Activated CD4-positive, alpha-beta T cell treated with anti-CD3 and anti-CD28 coated beads, Interleukin-10, Interleukin-2, amounts not matched to agents 100 ng/mL and 50 ng/mL, durations not matched to agents 16 hours and 8 hours (primary cell): ENCODE measurements at places on chromosomes 12 and 14.

DNA sequence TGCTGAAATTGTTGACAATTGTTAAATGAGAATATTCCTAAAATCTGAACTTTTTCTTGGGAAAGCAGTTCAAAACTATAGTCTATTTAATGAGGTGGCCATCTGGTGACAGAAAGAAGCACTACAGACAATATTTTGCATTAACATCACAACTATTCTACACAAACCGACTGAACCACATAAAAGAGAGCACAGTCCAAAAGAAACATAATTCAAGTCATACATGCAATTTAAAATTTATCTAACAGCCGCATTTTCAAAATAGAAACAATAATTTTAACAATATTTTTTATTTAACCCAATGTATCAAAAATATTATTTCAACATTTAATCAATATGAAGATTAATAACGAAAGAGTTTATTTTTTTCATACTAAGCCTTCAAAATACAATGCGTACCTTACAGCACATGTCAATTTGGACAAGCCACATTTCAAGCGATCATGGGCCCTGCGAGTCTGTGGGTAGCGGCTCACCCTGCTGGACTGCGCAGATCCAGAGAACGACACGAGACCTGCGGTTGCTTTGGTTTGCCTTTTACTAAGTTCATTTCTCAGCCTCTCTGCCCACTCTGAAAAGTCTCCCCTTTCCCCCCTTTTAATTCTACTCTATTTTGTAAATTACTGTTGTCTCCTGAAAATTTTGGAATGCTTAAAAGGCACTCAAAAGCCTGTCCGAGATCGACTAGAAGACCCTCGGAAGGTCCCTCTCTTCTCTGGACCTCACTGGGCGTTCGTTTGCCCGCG lies 947 bp upstream of the LRRC9 start:
- peak; percentile 23 for DNase-seq

DNA sequence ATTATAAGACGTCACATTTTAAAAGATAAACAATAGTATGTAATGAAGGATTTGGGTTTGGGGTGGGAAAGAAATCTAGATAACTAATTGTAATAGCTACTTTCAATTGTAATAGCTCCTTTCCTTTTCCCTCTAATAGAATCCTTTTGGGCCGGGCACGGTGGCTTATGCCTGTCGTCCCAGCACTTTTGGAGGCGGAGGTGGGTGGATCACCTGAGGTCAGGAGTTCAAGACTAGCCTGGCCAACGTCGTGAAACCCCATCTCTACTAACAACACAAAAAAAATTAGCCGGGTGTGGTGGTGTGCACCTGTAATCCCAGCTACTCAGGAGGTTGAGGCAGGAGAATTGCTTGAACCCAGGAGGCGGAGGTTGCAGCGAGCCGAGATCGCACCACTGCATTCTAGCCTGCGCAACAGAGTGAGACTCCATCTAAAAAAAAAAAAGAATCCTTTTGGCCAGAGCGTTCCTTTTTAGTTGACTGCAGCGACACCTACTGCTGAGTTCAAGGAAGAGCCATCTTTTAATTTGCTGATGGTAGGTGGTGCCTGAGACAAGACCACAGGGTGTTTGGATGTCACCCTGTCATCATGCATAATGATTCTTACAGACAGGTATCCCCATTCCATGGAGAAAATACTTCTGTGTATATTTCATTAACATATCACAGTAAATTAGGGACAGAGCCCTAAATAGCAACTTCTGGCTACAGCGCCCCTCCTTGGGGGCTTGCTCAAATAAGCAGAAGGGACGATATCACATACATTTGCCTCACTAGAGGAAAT lies 79.5 kb downstream of the ARMH4 start:
- DNase-seq: peak; percentile 60

DNA sequence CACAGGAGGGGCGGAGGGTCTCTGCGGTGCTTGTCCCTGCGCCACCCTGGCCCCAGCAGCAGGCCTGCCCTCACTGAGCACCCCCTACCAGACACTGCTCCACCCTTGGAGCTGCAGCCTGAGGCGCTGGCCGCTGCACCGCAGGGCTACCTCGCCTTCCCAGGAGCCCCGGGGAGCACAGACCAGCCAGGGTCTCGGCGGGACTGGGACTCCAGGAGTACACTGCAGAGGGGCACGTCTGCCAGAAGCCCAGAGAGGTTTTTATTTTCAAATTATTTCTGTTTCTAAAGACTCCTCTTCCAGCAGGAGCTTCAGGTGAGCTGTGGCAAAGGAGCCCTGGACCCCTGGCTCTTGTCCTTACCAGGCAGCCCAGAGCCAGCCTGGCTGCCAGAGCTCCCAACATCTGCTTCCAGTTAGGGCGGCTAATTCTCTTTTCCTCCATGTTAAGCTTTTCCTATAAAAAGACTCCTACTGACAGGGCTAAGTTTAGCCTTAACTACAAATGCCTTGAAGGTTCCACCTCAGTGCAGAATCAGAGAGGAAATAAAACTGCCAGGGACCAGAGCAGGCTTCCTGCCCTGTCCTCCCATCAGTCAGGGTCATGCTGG lies 26.4 kb downstream of the DEGS2 start:
- DNase-seq: no peak

DNA sequence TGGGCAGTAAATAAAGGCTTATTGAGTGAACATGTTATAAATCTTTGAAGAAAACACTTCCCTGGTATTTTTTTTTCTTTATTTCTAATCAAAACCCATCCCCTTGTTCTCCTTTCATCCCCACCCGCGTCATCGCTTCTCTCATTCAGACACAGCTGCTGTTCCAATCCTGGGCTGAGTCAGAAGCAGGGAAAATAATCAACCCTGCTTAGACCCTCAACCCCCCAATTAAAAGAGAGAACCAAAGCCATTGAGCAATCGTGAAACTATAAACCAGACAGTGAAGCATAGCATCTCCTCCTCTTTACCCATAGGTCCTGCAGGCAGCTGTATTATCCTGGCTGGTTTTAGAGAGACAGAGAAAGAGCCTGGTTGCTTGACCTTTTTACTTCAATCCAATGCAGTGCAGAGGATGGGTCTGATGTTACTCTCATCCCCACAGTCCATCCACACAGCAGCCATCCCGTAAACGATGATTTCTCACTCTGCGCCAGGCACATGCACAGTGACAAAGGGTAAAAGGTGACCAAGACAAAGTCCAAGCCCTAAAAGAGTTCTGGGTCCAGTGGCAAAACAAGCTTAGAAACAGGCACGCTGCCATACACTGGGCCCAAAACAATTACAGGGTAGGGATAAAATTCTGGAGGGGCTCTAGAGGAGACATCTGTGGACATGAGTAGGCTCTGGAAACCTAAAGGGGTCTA lies 238.3 kb downstream of the GALC start:
- DNase-seq: no peak

GRCh38 chr12:27875677-27876076 lies 95.6 kb upstream of the MANSC4 start:
- no peak for DNase-seq

DNA sequence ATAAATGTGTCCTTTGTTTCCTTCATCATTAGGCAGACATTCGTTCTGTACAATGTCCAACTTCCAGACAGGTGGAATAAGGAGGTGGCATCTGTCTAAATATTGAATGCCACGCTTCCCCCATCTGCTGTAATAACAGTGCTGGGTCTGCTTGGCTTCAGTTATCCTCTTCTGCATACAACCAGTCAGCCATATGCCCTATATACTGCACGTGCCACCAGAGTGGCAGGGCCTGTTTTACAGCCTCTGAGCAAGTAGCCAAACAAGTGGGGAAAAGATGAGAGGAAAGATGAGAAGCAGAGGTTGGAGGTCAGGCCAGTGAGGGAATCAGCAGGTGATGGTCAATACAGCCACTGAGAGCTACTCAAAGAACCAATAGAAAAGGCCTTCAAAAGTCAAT lies 55.4 kb downstream of the OTX2 start:
- DNase-seq: no peak

DNA sequence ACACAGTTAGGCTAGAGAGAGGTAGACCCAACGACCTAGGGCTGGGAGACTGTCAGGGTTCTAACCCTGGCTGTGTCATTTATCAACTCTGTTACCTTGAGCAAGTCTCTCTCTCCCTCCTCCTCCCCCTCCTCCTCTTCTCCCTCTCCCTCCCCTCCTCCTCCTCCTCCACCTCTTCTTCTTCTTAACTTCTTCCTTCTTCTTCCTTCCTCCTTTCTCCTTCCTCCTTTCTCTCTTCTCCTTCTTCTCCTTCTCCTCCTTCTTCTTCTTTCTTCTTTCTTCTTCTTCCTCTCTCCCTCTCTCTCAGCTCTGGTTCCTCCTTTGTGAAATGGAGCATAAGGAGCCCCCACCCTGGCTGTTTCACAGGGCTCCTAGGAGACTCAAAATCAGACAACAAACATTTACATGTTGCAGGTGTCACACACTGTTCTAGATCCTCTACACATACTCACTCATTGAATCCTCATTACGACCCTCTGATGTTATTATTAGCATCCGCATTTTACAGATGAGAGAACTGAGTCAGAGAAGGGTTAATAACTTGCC lies 2.2 kb upstream of the KCNH3 start:
- no peak for DNase-seq

GRCh38 chr12:132466241-132467201 lies 23.4 kb upstream of the FBRSL1 start:
- no peak for DNase-seq

DNA sequence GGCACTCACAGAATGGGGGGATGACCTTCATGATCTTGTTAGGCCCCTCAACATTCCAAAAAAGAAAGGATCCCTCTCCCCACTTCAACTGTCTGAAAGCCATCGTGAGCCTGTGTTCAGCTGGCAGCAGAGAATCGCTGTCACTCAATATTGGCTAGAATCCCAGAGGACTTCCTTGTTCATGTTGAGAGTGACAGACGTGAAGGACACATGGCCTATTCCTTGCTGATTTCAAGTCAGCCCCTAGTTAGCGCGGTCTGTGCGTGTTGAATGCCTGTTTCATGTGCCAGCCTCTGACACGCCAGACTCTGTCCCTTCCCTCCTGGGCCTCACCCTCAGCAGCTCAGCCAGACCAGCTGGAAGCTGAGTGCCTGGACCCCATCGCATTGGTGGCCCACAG lies 43.1 kb downstream of the DNAH10 start:
- no peak for DNase-seq

DNA sequence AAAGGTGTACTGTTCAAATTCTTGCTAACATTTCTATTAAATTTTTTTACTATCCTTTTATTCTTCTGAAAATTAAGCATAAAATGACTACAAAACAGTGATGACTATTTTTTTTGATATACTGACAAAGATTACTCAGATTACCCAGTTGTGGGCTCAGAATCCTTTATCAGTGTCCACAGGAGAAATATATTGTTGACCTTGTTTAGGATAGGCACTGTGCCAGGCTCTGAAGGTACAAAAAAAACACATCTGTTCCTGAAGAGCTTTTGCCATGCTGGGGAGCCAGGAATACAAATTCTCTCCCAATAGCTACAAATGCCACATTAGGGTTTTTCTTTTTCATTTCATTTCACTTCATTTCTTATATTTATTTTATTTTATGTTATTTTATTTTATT lies 26.9 kb upstream of the GCH1 start:
- no peak for DNase-seq

DNA sequence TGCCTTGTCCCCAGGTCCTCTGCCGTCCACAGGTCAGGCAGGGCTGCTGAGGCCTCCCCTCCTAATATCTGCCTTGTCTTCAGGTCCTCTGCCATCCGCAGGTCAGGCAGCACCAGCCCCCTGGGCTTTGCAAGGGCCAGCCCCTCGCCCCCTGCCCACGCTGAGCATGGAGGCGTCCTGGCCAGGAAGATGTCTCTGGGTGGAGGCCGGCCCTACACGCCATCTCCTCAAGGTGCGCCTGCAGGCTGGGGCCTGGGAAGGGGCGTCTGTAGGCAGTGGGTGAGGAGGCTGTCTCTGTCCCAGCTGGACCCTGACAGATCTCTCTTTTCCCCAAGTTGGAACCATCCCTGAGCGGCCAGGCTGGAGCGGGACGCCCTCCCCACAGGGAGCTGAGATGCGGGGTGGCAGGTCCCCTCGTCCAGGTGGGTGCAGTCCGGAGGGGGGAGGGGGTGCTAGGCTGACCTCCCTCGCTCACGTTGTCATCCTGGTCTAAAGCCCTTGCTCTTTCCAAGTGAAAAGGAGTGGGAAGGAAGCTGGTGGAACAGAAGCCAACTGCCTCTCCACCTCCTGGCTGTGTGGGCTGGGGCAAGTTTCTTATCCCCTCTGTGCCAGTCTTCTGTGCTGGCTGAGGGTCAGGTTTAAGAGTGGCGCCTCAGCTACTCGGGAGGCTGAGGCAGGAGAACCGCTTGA lies 13.9 kb upstream of the PUS1 start:
- DNase-seq: no peak

- no peak for DNase-seq
These were observed 243.1 kb downstream of the RAD51B start for GRCh38 chr14:68062651-68063050.

GRCh38 chr12:106999446-106999845 lies 12.5 kb upstream of the MTERF2 start:
- DNase-seq: no peak

GRCh38 chr14:65214741-65215140 lies 112.4 kb upstream of the MAX start:
- no peak for DNase-seq
